H9 (cell line): ENCODE measurements at places on chromosomes 12 and 14.

DNA sequence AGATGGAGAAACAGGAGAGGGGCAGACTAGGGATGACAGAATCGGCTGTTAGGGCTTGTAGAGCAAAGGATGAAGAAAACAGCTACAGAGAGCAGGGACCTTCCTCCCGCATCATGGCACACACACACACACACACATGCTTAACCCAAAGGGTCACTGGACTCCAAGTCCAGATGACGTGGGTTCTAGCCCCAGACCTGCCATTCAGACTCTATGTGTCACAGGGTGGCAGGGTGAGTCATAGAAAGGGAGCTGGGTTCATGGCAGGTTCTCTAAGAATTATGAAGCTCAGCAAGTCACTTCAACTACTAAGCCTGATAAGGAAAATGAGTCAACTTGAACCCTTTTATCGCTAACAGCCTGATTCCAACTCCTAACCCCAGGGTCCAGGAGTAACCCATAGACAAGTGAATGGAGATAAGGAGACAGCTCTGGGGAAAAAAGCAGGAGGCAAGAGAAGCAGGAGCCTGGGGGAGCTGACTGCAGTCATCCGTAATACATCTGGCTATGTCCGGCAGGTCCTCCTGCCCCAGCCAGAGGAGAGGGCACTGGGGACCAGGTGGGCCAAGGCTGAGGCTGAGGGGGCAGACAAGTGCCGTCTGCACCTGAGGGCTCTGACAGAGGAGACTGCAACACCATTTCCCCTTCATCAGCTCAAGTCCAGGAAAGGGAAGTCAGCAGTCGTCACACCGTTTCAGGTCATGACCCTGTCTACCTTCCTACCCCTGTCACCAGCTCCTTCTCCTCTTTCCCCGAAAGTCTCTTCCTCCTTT is 3.6 kb upstream of the TNFRSF1A start:
- no peak for DNase-seq

GRCh38 chr12:21940549-21941505 is at the start of gene ABCC9:
TSS of gene ABCC9 (minus strand) at chr12:21941426. CDS start at chr12:21936674, 4,752 bp downstream.
- DNase-seq, result peak; percentile 69

DNA sequence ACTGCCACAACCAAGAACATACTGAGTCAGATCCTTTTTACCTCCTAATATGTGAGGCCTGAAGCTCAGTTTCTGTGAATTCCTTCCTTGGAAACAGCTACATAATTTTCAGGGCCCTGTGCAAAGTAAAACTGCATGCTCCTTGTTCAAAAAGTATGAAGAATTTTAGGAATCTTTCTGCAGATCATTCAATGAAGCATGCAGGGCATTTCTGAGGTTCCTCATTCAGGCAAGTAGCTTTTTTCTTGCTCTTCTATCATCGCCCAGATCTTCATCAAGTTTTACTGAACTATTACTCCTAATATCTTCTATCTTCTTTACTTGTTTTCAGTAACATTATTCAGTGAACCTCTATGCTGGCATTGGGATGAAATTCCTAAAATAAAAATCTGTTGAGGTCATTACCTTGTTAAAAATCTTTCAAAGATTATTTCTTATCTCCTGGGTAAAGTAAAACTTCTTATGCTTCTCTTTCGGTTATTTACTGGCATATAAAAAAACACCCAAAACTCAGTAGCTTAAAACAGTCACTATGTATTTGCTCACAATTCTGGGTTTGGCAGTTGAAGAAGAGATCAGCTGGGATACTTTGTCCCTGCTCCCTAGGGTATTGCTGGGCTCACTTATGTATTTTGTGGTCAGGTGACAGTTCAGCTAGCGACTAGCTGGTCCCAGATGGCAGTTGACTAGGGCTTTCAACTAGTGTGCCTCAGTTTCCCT is 42.6 kb upstream of the KRR1 start:
- DNase-seq, result no peak

DNA sequence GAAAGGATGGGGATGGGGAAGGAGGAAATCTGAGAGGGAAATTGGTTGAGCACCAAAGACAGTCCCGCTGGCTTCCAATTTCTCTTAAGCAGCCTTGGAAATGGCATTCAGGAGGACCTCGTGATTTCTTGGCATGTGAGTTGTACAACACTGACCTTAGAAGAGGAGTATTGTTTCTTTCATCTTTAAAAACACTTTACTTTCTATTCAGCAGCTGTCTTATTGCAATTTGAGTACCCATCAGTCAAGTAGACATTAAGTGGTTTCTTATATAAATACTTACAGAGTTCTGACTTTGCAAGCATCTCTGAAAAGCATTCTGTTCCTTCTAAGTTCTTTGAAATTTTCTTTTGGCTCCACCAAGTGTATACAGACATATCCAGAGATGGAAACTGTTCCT is 83.2 kb downstream of the LMNTD1 start:
- no peak for DNase-seq

DNA sequence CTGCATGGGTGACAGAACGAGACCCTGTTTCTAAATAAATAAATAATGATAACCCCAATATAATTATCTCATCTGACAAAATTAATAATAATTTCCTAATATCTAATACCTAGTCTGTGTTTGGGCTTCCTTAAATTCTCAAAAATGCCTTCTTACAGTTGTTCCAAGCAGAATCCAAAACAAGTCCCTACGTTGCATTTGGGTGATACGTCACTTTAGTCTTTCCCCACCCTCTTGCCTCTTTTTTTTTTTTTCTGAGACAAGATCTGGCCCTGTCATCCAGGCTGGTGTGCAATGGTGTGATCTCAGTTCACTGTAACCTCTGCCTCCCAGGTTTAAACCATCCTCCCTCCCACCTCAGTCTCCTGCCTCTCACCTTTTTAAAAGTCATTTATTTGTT is 26.7 kb downstream of the VEZT start:
- no peak for DNase-seq

DNA sequence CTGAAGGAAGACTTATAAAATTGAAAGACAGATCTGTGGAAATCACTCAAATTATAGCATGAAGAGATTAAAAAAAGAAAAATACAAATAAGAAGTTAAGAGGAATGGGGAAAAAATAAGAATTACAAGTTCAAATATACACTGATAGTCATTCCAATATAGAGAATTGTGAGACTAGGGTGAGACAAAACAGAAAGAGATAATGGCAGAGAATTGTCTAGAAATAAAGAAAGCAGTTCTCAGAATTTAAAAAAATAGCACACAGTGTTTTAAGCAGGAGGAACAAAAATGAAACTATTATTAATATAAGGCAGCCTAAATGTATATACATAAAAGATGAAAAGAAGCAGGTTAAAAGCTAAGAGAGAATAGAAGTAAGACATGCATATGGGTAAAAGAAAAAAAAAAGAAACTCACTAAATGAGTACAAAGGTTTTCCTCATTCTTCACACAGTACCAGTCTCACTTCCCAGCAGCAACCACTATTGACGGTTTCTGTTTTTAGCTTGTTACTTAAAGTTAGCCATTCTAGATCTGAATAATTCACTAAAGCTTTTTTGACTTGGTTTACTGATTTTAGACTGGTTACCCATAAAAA is 31.1 kb downstream of the SLC38A4 start:
- DNase-seq, result no peak

DNA sequence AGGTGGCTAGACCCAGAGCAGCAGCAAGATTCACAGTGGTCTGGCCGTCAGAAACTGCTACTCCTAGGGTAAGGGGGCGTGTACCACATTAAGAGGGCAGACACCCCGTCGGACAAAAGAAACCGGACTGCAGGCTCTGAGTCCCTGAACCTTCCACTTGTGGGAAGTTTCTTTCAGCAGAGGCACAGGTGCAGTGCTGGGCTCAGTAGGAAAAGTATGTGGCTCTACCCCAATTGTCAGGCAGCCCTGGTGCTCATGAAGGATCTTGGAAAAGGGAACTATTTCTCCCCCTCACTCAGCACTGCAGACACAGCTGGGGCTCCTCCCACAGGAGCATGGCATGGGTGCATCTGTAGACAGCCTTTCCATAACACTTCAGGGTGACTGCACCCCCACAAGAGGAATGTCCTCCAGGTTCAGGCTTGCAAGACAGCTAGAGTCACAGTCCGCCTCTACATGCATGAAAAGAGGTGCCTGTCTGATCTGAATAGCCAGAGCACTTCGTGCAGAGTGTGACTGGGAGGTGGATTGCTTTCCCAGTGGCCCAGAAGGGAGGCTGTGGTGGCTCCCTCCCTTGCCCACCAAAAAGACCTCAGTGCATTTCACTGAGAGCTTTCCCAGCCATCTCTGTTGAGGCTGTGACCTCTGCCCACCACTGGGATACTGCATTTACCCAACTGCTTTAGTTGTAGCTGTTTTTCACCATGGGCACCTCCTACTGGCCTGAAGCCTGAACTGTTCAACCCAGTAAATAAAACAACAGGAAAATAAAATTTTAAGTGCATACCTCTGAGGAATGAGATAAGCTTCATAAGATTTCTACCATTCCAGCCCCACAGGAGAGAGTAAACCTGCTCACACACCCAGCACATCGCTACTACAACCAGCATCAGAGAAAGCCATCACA is 14.2 kb downstream of the CEP128 start:
- DNase-seq, result peak; percentile 38

DNA sequence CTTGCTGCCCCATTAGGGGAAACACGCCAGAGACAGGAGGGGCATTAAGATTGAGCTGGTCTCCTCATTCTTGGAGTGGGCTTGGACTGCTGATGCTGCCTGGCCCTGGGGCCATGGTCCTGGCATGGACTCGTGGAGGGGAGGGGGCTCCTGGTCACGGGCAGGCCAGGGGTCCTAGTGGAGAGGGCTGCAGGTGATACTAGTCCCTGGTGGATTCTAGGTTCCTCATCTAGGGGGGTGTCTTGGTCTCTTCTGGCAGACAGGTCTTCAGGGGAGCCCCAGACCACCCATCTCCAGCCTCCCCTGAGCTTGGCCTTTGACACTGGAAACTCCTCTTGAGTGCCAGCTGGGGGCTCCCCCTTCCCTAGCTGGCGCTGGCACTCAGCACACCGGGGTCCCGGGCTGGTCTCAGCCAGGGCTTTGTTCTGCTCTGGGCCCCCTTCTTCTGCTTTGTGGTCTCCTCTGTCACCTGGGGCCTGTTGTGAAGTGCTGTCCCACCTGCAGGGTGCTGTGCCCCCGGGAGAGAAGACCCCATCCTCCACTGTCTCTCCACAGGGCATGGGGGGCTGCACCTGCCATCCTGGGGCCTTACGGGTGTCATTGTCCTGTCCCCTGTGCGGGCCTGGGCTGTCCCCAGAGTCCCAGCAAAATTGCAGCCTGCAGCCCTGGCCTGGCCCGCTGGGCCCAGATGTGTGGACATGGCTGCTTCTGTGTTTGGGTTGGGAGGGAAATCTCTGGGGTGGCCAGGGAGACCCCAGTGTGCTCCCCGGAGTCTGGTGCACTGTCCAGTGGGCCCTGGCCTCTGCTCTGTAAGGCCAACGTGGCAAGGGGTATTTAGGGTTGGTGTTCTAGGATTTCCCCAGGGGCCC is 2.3 kb downstream of the KIF26A start:
- DNase-seq, result peak; percentile 24

DNA sequence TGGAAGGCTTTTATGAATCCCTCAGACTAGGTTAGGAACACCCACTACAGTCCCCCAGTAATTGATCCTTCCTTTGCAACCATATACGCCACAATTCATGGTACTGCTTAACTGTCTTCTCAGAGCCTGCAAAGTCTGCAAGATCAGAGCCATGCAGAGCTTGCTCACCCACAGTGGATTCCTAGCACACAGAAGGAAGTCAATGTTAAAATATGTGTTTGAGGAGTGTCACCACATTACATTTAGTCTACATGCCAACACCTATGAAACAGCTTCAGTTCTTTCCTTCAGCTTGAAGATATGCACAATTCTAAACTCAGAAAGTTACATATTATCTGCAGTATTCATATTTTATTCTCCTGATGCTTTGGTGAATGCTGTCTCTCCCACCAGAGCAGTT is 138.5 kb downstream of the NDUFA12 start:
- DNase-seq, result no peak

- DNase-seq, result no peak
Observed at GRCh38 chr14:35046751-35047536, 872 bp downstream of the FAM177A1 start.

DNA sequence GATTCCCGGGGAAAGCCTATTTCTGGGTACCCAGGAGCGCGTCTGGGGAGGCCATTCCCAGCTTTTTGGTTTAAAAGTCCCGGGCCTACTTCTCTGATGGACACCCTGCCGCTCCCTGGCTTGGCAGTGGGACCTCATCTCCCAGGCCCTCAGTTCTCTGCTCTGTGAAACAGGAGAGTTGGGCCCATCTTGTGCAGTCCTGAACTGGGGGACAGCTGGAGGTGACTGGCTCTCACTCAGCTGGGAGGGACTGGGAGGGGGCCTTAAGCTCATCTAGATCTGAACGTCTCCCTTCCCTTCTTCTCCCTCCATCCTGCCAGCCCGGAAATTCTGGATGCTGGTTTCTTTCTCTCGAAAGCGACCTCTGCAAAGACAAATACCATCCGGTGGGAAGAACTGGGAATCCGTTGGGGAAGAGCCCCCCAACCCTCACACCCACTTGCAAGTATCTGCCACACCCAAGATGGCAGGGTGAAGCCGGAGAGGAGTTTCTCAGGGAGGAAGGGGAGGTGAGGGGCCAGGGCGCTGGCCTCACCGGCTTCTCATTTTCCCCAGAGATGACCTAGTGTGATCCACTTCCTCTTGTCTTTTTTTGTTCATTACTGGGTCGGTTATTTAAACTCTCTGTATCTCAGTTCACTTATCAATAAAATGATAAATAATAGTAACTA is 1.4 kb downstream of the RIN3 start:
- DNase-seq, result no peak

DNA sequence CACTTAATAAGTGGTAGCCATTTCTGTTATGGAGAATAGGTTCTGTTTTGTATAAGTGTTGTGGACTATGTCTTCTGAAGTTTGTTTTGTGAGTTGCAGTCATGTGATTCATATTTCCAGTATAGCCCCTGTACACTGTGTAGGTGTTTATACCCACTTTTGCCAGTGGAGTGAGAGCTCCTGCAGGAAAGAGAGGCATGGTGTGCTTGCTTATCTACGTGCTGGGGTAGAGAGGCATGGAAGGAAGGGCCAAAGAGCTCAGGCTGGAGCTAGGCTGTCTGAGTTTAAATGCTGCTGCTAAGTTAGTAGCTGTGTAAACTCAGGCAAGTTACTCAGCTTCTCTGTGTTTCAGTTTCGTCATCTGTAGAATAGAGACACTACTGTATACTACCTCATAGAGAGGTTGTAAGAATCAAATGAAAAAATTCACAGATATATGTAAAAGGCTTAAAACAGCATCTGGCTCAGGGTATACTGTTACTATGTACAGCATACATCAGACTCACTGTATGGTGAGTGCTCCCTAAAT is 88.2 kb upstream of the SLC38A2 start:
- no peak for DNase-seq

GRCh38 chr12:131434208-131435125 is 276.4 kb upstream of the SFSWAP start:
- no peak for DNase-seq

GRCh38 chr12:52398176-52398575 is 8.0 kb downstream of the KRT82 start:
- no peak for DNase-seq

- no peak for DNase-seq
Observed at GRCh38 chr14:88078525-88078924, 73.6 kb downstream of the GPR65 start.

GRCh38 chr12:116820064-116820656 is 61.1 kb downstream of the HRK start:
- DNase-seq, result no peak

GRCh38 chr12:1773937-1774655 is 46.3 kb upstream of the LRTM2 start:
- DNase-seq, result no peak
